ENCODE measurements at places on chromosomes 11 and 22. TPM values are rescaled to one million over a fixed set of nuclear protein-coding genes. Genes with fewer than 3 reads are reported as not detected.

The MIAT gene
- total RNA-seq = 0.78 TPM

The TMPRSS6 gene
- total RNA-seq = not detected

The OR4A16 gene
- total RNA-seq = not detected

The TSGA10IP gene
- not detected for total RNA-seq

The BARX2 gene
- not detected for total RNA-seq

The ACR gene
- total RNA-seq = not detected

The LRP4 gene
- total RNA-seq = 2.5 TPM

The HTR3A gene
- total RNA-seq = not detected

The LBHD1 gene
- 4.0 TPM for total RNA-seq

The CNIH2 gene
- total RNA-seq = not detected

The SUSD2 gene
- 18.2 TPM for total RNA-seq

Measured in articular chondrocyte of knee joint (primary cell).